ENCODE measurements at places on chromosomes 6 and 20.

DNA sequence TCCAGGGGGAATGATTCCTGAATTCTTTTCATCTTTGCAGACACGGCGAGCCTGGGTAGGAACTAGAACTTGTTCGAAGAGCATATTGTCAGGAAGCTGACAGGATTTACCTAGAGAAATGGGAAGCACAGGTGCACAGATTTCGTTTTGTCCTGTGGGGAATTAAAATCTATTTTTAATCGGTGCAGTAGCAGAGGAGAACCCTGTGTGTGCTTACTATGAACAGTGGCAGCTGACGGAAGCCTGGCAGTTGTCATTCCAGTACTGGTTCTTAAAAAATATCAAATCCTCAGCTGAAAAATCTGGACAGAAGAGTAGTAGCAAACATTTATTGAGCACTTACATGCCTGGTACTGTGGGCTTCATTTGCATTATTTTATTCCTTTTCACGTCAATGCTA, 609.0 kb downstream of the QKI start:
- DNase-seq: no peak

GRCh38 chr6:47752801-47753200, 29.0 kb upstream of the OPN5 start:
- no peak for DNase-seq

GRCh38 chr6:89616531-89616930, 22.0 kb downstream of the LYRM2 start:
- no peak for DNase-seq

DNA sequence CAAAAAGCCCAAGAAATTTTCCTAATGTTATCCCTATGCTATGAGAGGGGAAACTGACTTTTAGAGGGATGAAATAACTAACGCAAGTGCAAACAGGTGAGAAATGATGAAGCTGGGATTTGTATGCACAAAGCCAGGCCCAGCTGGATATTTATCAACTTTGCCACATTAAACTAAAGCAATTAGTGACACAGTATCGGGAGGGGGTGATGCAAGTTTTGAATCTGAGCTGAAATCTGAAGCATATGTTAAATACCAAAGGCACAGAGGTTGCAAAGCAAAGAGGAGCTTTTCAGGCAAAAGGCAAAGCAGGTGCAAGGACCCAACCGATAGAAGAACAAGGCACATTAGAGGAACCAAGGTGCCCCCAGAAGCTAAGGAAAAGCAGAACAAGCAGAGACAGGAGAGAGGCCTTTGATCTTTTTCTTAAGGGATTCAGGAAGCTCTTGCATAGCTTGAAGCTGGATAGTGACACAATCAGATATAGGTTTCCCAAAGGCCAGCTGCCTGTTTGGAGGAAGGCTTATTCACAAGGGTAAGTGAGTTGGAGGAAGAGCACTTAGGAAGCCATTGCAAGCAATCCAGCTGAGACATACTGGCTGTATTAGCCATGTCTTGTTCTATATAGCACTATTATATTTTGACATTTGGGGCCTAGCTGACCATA, 207.5 kb downstream of the HIVEP2 start:
- DNase-seq: peak; percentile 46

DNA sequence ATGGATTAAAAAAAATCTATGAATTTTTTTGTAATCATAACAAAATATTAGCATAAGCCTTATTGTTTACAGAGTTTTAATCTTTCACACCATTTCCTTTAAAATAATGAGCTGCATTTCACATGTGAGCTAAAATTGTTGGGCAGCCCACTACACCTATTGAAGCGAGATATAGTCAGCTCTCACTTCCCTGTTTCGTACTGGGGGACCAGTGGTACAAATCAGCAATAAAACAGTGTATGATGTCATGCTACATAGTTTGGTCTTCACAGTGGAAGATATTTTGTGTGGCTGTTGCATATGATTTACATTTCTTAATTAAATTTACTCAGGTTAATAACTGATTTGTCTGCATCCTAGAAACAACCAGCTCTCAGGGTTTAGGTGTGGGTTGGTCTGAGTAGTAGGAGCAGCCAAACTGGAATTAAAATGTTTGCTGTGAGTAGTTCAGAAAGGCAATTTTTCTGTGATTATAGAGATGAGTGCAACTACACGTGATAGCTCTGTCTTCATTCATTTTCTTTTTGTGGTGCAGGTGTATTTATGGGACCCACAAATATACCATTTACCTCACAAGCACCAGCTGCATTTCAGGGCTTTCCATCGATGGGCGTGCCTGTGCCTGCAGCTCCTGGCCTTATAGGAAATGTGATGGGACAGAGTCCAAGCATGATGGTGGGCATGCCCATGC, 99.3 kb downstream of the B3GAT2 start:
- DNase-seq: no peak

DNA sequence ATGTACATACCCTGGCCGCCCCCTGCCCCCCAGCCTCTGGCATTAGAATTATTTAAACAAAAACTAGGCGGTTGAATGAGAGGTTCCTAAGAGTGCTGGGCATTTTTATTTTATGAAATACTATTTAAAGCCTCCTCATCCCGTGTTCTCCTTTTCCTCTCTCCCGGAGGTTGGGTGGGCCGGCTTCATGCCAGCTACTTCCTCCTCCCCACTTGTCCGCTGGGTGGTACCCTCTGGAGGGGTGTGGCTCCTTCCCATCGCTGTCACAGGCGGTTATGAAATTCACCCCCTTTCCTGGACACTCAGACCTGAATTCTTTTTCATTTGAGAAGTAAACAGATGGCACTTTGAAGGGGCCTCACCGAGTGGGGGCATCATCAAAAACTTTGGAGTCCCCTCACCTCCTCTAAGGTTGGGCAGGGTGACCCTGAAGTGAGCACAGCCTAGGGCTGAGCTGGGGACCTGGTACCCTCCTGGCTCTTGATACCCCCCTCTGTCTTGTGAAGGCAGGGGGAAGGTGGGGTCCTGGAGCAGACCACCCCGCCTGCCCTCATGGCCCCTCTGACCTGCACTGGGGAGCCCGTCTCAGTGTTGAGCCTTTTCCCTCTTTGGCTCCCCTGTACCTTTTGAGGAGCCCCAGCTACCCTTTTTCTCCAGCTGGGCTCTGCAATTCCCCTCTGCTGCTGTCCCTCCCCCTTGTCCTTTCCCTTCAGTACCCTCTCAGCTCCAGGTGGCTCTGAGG, 7.6 kb downstream of the CDKN1A start:
- DNase-seq: no peak

DNA sequence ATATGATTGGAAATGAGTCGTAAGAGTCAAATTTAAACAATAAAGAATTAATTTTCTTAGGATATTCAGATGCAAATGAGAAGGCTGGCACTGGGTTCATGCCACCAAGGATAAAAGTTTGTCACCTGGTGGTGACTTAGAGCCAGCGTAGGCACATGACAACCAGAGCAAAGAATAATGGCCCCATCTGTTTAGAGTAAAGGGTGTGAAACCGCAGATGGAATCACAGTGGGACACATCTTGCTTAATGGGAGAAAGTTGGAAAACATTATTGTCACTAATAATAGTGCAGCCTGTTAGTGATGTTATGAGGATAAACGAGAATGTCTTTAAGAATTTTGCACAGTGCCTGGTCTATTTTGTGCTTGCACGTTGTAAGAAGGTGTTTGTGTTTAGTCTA, 727.8 kb downstream of the QKI start:
- DNase-seq: peak; percentile 10

GRCh38 chr6:149815788-149816187, 48.4 kb downstream of the LRP11 start:
- no peak for DNase-seq

- no peak for DNase-seq
These were observed 320.2 kb upstream of the SULF2 start for GRCh38 chr20:48105526-48105925.

DNA sequence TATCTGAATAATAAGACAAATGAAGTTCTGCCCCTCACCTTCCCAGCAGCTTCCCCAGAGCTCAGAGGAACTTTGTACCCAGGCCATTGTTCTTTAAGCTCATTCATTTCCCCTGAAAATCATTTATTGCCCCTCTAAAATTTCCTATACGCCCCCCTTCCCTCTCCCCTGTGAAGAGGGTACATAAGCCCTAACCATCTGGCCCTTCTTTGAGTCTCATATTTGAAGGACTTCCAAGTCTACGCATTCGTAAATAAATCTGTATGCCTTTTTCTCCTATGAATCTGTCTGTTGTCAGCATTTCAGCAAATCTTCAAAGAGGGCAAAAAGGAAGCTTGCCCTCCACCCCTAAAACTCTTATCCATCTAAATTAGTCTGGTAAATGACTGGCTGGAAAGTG, 73.1 kb upstream of the DST start:
- DNase-seq: no peak

GRCh38 chr6:15948930-15949900, 179.7 kb upstream of the MYLIP start:
- peak; percentile 61 for DNase-seq

GRCh38 chr6:70841112-70841511, 115.7 kb downstream of the B3GAT2 start:
- DNase-seq: no peak

DNA sequence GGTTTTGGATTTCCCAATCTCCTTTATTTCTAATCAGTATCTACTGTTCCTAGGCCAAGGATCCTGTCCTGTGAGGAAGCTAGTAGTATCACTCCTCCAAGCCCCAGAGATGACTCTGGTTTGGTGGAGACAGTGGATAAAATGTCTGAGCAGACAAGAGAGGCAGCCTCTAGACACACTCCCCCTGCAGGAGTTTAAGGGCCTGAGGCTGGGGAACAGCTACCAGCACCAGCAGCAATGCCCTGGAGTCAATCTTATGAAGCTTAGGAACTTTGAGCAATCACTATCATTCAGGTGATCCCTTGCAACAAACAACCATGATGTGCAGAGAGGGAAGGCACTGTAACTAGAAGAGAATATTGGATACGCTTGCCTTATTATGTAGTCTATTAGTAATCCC, 384.7 kb upstream of the ID4 start:
- DNase-seq: peak; percentile 70

DNA sequence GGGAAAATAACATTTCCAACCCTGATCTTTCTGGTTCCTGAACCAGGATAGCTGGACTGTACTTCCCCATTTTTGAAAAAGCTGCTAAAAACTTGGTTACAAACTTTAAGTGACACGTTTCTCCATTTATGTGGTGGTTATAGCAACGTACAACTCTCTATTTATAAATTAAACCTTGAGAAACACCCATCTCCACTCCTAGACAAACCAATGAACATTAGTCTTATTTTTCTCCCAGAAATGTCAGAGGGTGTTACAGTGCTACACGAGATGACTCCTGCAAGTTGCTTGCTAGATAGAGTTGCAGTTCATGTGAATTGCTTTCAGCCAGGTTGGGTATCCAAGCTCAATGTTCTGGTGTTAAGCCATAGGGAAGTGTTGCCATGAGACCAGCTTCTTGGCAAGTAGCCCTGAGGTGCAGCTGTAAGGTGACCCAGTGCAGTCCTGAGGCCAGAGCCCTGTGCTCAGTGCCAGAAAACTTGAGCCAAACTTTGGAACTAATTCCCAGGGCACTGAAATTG, 51.3 kb upstream of the REV3L start:
- DNase-seq: peak; percentile 40

DNA sequence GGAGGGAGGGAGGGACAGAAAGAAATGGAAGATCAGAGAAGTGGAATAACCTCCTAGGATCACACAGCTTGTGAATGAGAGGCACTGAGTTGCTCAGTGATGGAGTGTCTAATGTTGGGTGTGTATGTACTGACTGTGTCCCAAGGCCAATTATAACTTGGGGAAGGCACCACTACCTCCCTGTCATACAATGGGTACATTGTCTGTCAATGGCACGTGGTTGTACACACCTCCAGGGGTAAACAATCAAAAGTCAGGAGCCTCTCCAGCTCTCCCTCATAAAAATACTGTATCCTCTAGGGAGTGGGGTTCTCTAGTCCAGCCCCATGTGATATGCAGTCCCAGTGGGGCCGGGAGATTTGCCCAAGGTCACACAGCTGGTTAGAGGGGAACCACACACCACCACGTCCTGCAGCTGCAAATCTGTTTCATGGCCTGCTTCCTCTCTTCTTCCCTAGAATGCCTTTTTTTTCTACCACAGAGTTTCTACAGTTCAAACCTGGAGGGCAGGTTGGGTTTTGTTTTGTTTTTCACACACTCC, 112.5 kb downstream of the SNX5 start:
- DNase-seq: no peak

GRCh38 chr6:138847884-138848283, 52.0 kb downstream of the ECT2L start:
- no peak for DNase-seq

GRCh38 chr6:309947-310346, 17.7 kb downstream of the DUSP22 start:
- no peak for DNase-seq

GRCh38 chr6:41286544-41287346, at the start of gene TREM1:
Gene TREM1 (minus strand): TSS chr6:41286682. CDS start chr6:41286655, 27 bp downstream.
- peak; percentile 63 for DNase-seq

GRCh38 chr20:52818491-52818890, 153.7 kb upstream of the TSHZ2 start:
- no peak for DNase-seq

DNA sequence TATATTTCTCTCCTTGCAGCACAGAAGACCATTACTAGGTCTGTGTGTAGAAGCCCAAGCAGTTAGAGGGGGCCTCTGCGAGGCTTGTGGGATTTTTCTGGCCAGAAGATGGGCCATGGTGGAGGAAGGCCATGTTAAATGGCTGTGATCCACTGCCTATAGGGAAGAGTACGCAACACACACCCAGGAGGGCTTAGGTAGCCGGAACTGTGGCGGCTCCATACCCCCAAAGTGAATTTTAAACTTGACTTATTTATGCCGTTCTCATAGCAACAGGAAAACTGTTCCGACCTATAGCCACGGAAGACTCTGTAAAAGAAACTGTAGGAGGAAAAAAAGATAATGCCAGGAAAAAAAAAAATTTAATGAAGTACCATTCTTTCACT, 69.5 kb downstream of the SLX4IP start:
- no peak for DNase-seq

DNA sequence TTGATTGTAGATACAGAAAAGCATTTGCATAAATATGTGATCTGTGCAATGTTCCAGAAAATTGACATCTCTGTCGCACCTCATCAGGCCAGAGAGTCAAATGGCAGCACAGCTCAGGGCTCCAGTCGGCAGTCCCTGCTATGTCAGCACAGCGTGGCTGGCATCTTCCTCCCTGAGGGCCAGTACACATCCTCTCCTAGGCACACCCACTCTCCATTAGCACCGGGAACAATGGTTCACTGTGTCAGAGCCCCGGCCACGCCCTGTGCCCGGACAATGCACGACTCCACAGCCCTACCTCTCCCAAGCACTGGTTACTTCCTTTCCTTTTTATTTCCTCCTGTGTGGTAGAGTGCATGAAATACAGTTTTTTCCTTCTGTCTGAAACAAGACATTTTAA, 114.9 kb downstream of the FOXC1 start:
- DNase-seq: peak; percentile 62

- no peak for DNase-seq
These were observed 481.5 kb upstream of the HSF2 start for GRCh38 chr6:121917834-121918559.

GRCh38 chr20:61799928-61800327, 265.8 kb downstream of the TAF4 start:
- no peak for DNase-seq

DNA sequence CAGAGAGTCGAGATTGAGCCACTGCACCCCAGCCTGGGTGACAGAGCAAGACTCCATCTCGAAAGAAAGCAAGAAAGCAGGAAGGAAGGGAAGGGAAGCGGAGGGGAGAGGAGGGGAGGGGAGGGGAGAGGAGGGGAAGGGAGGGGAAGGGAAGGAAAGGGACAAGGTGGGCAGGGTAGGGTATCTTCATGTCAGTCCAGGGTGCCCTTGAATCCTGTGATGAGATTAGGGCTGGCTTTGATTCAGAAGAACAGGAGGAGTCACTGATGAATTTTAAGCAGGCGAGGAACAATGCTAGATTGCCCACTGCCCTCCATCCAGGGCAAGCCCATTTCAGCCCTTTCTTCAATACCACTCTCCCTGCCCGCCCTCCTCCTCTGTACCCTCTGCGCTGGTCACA, 35.0 kb upstream of the EPB41L1 start:
- DNase-seq: no peak

Data from mesendoderm (in vitro differentiated cells).